Stimulated activated CD4-positive, alpha-beta T cell treated with anti-CD3 and anti-CD28 coated beads, Interleukin-15, amount 100 ng/mL, for 48 hours (primary cell): ENCODE measurements at places on chromosomes 16 and 17.

GRCh38 chr17:2385240-2386210 lies 15.3 kb downstream of the MNT start:
- no peak for DNase-seq

- peak; percentile 10 for DNase-seq
Measured at GRCh38 chr16:68711421-68712139, 25.5 kb upstream of the CDH1 start.

GRCh38 chr17:32732296-32732642 lies 144.7 kb downstream of the MYO1D start:
- DNase-seq = no peak

- DNase-seq = no peak
Measured at GRCh38 chr17:62663304-62663703, 35.8 kb downstream of the MRC2 start.

GRCh38 chr16:4217204-4218131 lies 24.4 kb downstream of the SRL start:
- DNase-seq = no peak
